ENCODE measurements at places on chromosomes 16 and 17. TPM values are rescaled to one million over a fixed set of nuclear protein-coding genes. Genes with fewer than 3 reads are reported as not detected.

DNA sequence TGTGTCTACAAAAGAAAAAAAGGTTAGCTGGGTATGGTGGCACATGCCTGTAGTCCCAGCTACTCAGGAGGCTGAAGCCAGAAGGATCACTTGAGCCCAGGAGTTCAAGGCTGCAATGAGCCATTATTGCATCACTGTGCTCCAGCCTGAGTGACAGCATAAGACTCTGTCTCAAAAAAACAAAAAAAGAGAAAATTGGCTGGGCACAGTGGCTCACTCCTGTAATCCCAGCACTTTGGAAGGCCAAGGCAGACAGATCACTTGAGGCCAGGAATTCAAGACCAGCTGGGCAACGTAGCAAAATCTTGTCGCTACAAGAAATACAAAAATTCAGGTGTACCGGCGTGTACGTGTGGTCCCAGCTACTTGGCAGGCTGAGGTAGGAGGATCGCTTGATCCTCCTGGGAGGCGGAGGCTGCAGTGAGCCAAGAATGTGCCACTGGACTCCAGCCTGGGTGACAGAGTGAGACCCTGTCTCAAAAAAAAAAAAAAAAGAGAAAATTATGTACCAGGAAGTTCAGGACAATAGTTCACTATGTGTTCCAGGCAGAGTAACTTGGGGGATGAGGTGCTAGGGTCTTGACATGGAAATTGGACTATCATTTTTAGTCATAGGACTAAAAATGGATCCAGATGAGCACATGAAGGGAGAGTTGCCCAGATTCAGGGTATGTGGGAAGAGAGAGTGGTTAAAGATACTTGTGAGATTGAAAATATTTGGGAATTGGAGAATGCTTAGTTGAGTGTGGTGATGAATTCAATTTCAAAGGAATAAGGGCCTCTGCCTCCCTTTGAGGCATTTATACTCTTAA, 11.0 kb downstream of the ALDH3A2 start:
- H3K27ac ChIP-seq, result no peak overlapping the region
- H3K36me3 ChIP-seq, result peaks cover 8% of the 10 kb centered on the region
- no peaks in the 10 kb centered on the region for H3K27me3 ChIP-seq
- H3K4me3 ChIP-seq, result no peak overlapping the region
- no peaks in the 10 kb centered on the region for H3K4me1 ChIP-seq
- no peak for DNase-seq

- no peak overlapping the region for H3K4me3 ChIP-seq
- H3K27me3 ChIP-seq, result peaks cover 4% of the 10 kb centered on the region
- H3K36me3 ChIP-seq, result no peaks in the 10 kb centered on the region
- peaks cover 9% of the 10 kb centered on the region for H3K4me1 ChIP-seq
- H3K27ac ChIP-seq, result no peak overlapping the region
These were observed 105.3 kb downstream of the IRX5 start for GRCh38 chr16:55035956-55036355.

- H3K36me3 ChIP-seq, result no peaks in the 10 kb centered on the region
- DNase-seq, result no peak
- H3K27ac ChIP-seq, result no peak overlapping the region
- H3K4me1 ChIP-seq, result no peaks in the 10 kb centered on the region
- no peak overlapping the region for H3K4me3 ChIP-seq
- H3K27me3 ChIP-seq, result no peaks in the 10 kb centered on the region
These were observed 46.8 kb upstream of the MRTFB start for GRCh38 chr16:14024283-14024682.

DNA sequence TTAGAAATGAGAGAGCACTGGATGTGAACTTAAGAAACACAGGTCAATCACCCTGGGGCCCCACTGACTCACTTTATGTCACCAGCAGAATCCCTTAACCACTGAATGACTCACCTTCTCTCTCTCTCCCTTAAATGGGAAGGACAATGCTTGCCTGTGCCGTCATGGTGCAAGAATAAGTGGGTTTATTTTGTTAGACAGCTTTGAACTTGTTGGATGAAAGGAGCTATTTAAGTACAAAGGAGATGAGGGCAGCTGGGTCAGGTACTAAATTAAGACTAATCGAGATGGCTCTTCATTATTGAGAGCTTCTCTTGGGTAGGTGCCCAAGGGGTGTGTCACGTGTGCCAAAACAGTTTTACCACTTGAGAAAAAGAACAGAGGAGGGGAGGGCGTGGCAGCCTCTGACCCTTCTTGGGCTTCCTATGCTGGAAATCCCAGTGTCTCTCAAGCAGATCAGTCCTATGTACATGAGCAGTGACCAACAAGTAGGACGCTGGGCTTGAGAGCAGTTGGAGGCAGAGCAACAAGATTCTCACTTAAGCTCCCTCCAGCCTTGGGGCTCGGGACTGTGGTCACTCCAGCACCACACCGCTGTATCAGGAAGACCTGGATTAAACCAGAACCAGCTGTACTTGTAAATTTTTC, 6.7 kb upstream of the KRT31 start:
- no peaks in the 10 kb centered on the region for H3K36me3 ChIP-seq
- no peak for DNase-seq
- H3K27ac ChIP-seq, result no peak overlapping the region
- H3K4me1 ChIP-seq, result peaks cover 4% of the 10 kb centered on the region
- no peaks in the 10 kb centered on the region for H3K27me3 ChIP-seq

DNA sequence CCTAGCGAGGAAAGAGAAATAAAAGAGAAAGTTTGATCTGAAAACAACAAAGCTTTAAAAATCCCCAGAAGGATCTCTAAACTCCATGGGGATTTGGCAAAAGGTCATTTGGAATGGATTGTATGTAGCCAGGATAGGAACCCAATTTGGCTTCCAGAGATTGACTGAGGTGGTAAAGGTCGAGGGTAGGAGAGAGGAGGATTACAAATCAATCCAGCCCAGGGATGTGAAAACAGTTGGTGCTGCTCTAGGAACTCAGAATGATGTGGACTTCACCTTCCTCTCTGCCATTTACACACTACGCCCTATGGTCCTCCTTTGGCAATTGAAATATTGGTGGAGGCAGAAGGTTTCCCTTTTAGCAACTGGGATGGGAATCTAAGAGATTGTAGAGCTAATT, 18.8 kb upstream of the SMIM36 start:
- H3K4me3 ChIP-seq, result no peak overlapping the region
- DNase-seq, result no peak
- H3K4me1 ChIP-seq, result peaks cover 2% of the 10 kb centered on the region
- H3K36me3 ChIP-seq, result no peaks in the 10 kb centered on the region
- no peak overlapping the region for H3K27ac ChIP-seq

- peaks cover 77% of the 10 kb centered on the region for H3K36me3 ChIP-seq
- no peaks in the 10 kb centered on the region for H3K27me3 ChIP-seq
- no peak overlapping the region for H3K4me3 ChIP-seq
- DNase-seq, result no peak
These were observed 21.0 kb upstream of the EVPL start for GRCh38 chr17:76048025-76048605.

GRCh38 chr16:30893417-30893743, 497 bp downstream of the BCL7C start:
- peak overlapping the region; percentile 80 for H3K4me3 ChIP-seq
- H3K4me1 ChIP-seq, result peaks cover 37% of the 10 kb centered on the region
- peak overlapping the region; percentile 80 for H3K27ac ChIP-seq
- H3K27me3 ChIP-seq, result no peaks in the 10 kb centered on the region
- peaks cover 42% of the 10 kb centered on the region for H3K36me3 ChIP-seq
- DNase-seq, result no peak

DNA sequence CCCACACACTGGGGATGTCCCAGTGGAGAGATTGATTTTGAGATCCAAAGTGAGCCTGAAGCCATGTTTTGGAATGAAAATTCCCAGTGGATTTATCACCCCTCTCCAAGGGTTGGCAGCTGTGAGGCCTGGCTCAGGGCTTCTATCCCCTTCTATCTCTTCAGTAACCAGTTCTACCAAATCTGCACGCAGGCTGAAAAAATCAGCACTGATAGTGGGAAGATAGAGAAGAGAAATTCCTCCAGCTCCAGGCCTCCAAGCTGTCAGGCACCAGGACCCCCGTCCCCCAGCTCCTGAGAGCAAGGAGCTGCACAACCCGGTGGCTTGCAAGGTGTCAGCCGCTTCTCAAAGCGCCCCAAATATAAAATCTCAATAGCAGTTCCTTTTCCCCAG, 1.0 kb downstream of the FLOT2 start:
- H3K27me3 ChIP-seq, result no peaks in the 10 kb centered on the region
- H3K4me1 ChIP-seq, result peaks cover 41% of the 10 kb centered on the region
- H3K27ac ChIP-seq, result peak overlapping the region; percentile 84
- H3K36me3 ChIP-seq, result peaks cover 41% of the 10 kb centered on the region
- DNase-seq, result no peak
- peak overlapping the region; percentile 88 for H3K4me3 ChIP-seq

DNA sequence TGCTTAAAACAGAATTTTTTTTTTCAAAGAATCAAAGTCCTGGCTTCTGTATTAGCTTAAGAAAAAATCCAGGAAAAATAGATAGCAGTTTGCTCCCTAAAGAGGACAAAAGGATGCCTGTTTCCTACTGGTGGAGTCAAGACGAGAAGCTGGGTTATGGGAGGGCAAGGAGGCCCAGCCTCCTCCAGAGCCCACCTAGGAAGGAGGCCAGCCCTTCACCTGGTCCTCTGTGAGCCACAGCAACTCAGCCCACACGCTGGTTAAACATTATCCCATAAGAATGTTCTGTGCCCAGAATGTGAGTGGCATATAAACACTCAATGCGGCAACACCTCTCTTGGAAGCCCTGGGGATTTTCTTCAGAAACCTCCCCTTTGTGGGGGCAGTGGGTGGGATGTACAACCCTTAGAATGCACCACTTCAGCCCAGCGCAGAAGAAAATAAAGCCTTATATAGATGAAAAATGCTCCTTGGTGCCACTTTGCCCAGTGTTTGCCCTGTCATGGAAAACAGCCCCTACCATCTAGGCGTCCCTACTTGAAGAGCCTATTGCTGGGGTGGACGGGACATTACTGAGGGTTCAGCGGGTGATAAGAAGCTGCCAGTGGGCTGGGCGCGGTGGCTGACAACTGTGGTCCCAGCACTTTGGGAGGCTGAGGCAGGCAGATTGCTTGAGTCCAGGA, 48.0 kb downstream of the TEKT5 start:
- no peak for DNase-seq
- H3K4me3 ChIP-seq, result no peak overlapping the region
- H3K36me3 ChIP-seq, result no peaks in the 10 kb centered on the region
- no peak overlapping the region for H3K27ac ChIP-seq
- no peaks in the 10 kb centered on the region for H3K27me3 ChIP-seq
- no peaks in the 10 kb centered on the region for H3K4me1 ChIP-seq

GRCh38 chr16:700684-701584, 4.7 kb downstream of the FBXL16 start:
- H3K4me1 ChIP-seq, result peaks cover 54% of the 10 kb centered on the region
- H3K36me3 ChIP-seq, result peaks cover 69% of the 10 kb centered on the region
- no peak for DNase-seq
- H3K27ac ChIP-seq, result no peak overlapping the region

The RDM1 gene
- total RNA-seq, result 1.4 TPM

GRCh38 chr17:66570447-66571195, 264.3 kb upstream of the CACNG5 start:
- no peaks in the 10 kb centered on the region for H3K27me3 ChIP-seq
- peaks cover 3% of the 10 kb centered on the region for H3K4me1 ChIP-seq
- no peak overlapping the region for H3K27ac ChIP-seq
- H3K36me3 ChIP-seq, result no peaks in the 10 kb centered on the region
- H3K4me3 ChIP-seq, result no peak overlapping the region
- peak; percentile 58 for DNase-seq

- no peaks in the 10 kb centered on the region for H3K27me3 ChIP-seq
- no peaks in the 10 kb centered on the region for H3K36me3 ChIP-seq
- H3K27ac ChIP-seq, result no peak overlapping the region
- H3K4me1 ChIP-seq, result peaks cover 8% of the 10 kb centered on the region
- no peak overlapping the region for H3K4me3 ChIP-seq
These were observed 2.9 kb upstream of the FBXO47 start for GRCh38 chr17:38970128-38970527.

- H3K27ac ChIP-seq, result no peak overlapping the region
- H3K4me1 ChIP-seq, result no peaks in the 10 kb centered on the region
- no peak for DNase-seq
These were observed 90.7 kb upstream of the CREBBP start for GRCh38 chr16:3971261-3971660.

The PLCG2 gene
- total RNA-seq, result 8.3 TPM

DNA sequence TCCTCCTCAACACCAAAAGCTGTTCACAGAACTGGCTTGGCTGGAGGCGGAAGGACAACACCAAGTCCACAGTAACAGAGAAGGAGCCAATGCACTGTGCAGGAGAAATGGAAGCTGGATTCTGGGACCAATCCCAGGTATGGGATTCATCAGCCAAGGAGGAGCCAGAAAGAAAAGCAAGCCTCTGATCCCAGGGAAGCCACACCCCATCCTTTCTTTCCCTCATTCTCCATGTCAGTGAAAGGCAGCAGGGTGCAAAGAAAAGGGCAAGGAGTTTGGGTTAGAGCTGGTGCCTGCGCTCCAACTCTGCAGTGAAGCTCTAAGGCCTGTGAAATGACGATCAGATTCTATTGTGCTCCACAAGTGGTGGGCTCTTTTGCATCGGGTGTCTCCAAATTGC, 11.0 kb downstream of the DCAKD start:
- H3K4me3 ChIP-seq, result no peak overlapping the region
- H3K36me3 ChIP-seq, result peaks cover 29% of the 10 kb centered on the region
- H3K27me3 ChIP-seq, result no peaks in the 10 kb centered on the region
- H3K27ac ChIP-seq, result peak overlapping the region; percentile 67
- DNase-seq, result no peak
- peaks cover 65% of the 10 kb centered on the region for H3K4me1 ChIP-seq

The CA4 gene
- 2.1 TPM for total RNA-seq

DNA sequence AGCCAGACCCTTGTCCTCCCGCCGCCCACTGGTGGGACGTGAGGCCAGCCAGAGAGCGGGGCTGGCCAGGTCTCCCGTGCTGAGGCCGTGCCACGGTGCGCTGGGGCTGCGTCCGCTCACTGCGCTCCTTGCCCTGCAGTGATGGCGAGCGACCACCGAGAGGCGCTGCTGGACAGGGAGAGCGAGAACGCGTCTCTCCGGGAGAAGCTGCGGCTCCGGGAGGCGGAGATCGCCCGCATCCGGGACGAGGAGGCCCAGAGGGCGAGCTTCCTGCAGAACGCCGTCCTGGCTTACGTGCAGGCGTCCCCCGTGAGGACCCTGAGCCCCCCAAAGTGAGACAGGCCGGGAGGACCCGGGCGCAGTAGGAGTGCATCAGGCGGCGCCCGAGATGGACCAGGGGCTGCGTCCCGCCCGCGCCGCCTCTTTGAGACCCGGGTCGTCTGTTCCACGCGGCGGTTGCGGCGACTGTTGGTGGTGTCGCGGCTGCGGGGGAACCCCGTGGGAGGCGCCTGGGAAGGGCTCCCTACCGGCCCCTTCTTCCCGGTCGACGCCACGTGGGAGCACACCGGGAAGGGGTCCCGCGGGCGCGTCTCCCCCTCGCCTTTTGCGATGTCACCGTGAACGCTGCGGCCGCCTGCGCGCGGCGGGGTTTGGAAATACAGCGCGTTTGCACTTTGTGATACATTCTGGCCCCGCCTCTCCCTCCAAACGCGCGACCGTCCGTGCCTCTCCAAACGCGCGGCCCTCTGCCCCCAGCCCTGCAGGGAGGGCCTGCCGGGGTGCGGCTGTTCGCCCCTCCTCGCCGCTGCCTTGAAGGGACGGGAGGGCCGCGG, 792 bp upstream of the RAC3 start:
- no peak for DNase-seq
- peaks cover 77% of the 10 kb centered on the region for H3K36me3 ChIP-seq
- H3K4me3 ChIP-seq, result peak overlapping the region; percentile 36
- peak overlapping the region; percentile 61 for H3K27ac ChIP-seq
